ENCODE measurements at places on chromosomes 5 and 9. TPM values are rescaled to one million over a fixed set of nuclear protein-coding genes. Genes with fewer than 3 reads are reported as not detected.
A peak's percentile ranks its signal among the peaks of the same experiment; 100 is the strongest.

The JAKMIP2 gene
- 13.3 TPM for total RNA-seq

The TEX48 gene
- total RNA-seq: not detected

The DRD1 gene
- total RNA-seq: 0.19 TPM

The C9orf50 gene
- total RNA-seq: not detected

GRCh38 chr5:112202694-112203093, 216.4 kb downstream of the EPB41L4A start:
- no peak for DNase-seq
- no peaks in the 10 kb centered on the region for H3K27me3 ChIP-seq
- no peak overlapping the region for H3K4me3 ChIP-seq
- no peak overlapping the region for H3K27ac ChIP-seq

GRCh38 chr9:91422758-91423711, 597 bp downstream of the NFIL3 start:
- H3K4me3 ChIP-seq: peak overlapping the region; percentile 36
- peak; percentile 87 for DNase-seq
- H3K4me1 ChIP-seq: peaks cover 42% of the 10 kb centered on the region
- peak overlapping the region; percentile 87 for H3K27ac ChIP-seq

- no peak overlapping the region for H3K4me3 ChIP-seq
- H3K27me3 ChIP-seq: no peaks in the 10 kb centered on the region
- no peak overlapping the region for H3K27ac ChIP-seq
- no peaks in the 10 kb centered on the region for H3K4me1 ChIP-seq
These were observed 7.3 kb upstream of the PTGER4 start for GRCh38 chr5:40672425-40672824.

All from adrenal gland (tissue), 19 donors.